Testis (tissue), 5 donors: ENCODE measurements at places on chromosomes 7 and 10. TPM values are rescaled to one million over a fixed set of nuclear protein-coding genes. Genes with fewer than 3 reads are reported as not detected.

PPA1 gene
- polyA plus RNA-seq: 143 TPM

PODXL gene
- 27.3 TPM for polyA plus RNA-seq

EPHB4 gene
- polyA plus RNA-seq: 30.5 TPM

KLF14 gene
- polyA plus RNA-seq: 1.7 TPM

CDC14C gene
- polyA plus RNA-seq: 14.2 TPM

GRCh38 chr7:23011222-23011924 lies 2.6 kb downstream of the HYCC1 start:
- H3K4me3 ChIP-seq: no peak overlapping the region
- H3K27ac ChIP-seq: no peak overlapping the region
- H3K27me3 ChIP-seq: no peaks in the 10 kb centered on the region
- peaks cover 9% of the 10 kb centered on the region for H3K4me1 ChIP-seq
- no peak for DNase-seq
- H3K36me3 ChIP-seq: no peaks in the 10 kb centered on the region

DNA sequence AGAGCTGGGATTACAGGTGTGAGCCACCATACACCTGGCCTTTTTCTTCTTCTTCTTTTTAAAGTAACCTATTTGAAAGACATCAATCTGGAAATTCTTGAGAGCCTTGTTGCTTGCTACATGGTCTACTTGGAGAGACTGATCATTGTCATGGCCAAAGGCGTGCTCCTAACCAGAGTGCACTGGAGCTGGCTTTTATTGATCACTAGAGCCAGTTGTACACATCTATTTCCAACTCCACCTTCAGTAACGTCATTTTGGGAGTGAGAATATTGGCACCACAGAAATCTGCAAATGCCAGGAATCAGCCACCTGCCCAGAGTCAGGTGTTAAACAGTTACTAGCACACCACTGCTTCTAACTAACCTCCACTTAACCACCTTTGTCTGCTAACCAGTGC lies 735.1 kb downstream of the TYW1 start:
- no peak overlapping the region for H3K27ac ChIP-seq
- H3K27me3 ChIP-seq: no peaks in the 10 kb centered on the region
- no peak overlapping the region for H3K4me3 ChIP-seq

GRCh38 chr7:98323597-98324322 lies 42.3 kb downstream of the BRI3 start:
- H3K4me3 ChIP-seq: no peak overlapping the region
- DNase-seq: no peak
- H3K36me3 ChIP-seq: no peaks in the 10 kb centered on the region
- no peak overlapping the region for H3K27ac ChIP-seq

GRCh38 chr7:75650062-75650461 lies 88.7 kb downstream of the HIP1 start:
- H3K27me3 ChIP-seq: no peaks in the 10 kb centered on the region
- peaks cover 5% of the 10 kb centered on the region for H3K4me1 ChIP-seq
- no peak overlapping the region for H3K4me3 ChIP-seq
- no peak overlapping the region for H3K27ac ChIP-seq

DNA sequence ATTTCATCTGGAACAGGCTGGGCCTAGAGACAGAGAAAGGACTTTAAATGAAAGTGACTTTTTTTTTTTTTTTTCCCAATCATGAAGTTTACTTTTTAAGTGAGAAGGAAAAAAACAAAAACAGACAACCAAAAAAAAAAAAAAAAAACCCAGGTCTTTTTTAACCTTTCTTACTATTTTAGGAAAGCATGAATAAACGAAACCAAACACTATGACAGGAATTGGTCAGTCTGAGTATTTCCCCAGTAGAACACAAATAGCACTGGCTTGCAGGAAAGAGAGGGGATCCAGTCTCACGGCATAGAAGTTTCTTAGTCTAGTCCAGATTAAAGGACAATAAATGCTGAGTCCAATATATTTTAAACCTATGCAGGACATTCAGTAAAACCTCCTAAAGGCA lies 180.5 kb upstream of the CCDC6 start:
- H3K27ac ChIP-seq: no peak overlapping the region
- no peak for DNase-seq
- H3K4me3 ChIP-seq: no peak overlapping the region
- H3K27me3 ChIP-seq: no peaks in the 10 kb centered on the region
- H3K4me1 ChIP-seq: no peaks in the 10 kb centered on the region

DNA sequence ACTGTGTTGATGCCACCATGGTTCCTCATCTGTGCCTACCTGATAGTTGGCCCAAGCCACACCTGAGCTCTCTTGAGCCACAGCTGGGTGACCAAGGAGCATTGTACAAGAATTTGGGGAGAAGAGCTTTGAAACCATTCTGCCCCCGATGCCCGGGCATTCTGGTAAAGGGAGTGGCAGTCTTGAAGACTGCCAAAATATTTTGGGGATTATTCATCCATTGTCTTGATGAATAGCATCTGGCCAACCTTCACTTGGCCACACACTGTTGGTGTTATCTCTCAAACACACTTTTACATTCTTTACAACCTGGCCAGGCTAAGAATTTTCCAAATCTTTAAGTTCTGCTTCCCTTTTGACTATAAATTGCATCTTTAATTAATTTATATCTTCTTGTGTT lies 113.1 kb upstream of the PCBD1 start:
- no peaks in the 10 kb centered on the region for H3K4me1 ChIP-seq
- no peaks in the 10 kb centered on the region for H3K36me3 ChIP-seq

DNA sequence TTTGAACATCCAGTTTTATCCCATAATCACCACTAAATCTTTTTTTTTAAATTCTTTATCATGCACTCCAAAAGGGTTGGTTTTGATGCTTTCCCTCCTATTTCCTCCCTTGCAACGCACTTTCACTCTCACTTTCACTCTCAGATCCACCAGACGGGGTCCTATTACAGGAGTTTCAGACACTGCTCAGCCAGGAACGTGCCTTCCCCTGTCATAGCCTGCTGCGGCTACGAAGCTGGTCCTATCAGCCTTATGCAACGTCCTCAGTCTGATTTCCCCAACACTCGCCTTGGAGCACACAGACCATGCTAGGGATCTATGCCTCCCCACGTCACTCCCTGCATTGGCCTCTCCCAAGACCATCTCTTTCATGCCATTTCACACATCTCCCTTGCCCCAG lies 23.4 kb downstream of the ZPBP start:
- no peaks in the 10 kb centered on the region for H3K36me3 ChIP-seq
- H3K27me3 ChIP-seq: no peaks in the 10 kb centered on the region
- DNase-seq: no peak
- H3K4me1 ChIP-seq: no peaks in the 10 kb centered on the region
- no peak overlapping the region for H3K27ac ChIP-seq
- peak overlapping the region; percentile 50 for H3K4me3 ChIP-seq

DNA sequence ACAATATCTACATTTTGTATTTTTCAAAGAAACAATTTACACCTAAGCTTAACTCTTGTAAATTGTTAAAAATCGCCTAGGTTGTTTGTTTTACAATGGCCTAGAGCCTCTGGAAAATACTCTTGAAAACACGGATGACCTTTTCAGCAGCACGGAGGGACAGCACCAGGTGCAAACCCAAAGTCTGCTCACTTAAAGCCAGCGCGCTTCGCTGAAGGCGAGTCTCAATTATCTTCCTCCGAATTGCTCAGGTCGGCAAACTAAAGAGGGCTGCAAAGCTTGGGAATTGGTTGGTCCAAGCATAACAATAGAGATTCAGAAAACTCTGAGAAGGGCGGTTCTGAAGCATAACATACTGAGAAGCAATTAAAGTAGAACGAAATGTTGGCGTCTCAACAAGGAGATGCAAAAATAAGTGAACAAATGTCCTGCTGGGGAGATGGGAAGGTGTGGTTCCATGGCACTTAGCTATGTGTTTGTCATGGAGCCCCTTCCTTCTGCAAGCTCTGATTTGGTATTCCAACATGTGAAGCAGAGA lies 139.9 kb upstream of the PITRM1 start:
- H3K27ac ChIP-seq: no peak overlapping the region
- DNase-seq: no peak
- no peaks in the 10 kb centered on the region for H3K27me3 ChIP-seq
- H3K4me1 ChIP-seq: no peaks in the 10 kb centered on the region
- H3K4me3 ChIP-seq: no peak overlapping the region

DNA sequence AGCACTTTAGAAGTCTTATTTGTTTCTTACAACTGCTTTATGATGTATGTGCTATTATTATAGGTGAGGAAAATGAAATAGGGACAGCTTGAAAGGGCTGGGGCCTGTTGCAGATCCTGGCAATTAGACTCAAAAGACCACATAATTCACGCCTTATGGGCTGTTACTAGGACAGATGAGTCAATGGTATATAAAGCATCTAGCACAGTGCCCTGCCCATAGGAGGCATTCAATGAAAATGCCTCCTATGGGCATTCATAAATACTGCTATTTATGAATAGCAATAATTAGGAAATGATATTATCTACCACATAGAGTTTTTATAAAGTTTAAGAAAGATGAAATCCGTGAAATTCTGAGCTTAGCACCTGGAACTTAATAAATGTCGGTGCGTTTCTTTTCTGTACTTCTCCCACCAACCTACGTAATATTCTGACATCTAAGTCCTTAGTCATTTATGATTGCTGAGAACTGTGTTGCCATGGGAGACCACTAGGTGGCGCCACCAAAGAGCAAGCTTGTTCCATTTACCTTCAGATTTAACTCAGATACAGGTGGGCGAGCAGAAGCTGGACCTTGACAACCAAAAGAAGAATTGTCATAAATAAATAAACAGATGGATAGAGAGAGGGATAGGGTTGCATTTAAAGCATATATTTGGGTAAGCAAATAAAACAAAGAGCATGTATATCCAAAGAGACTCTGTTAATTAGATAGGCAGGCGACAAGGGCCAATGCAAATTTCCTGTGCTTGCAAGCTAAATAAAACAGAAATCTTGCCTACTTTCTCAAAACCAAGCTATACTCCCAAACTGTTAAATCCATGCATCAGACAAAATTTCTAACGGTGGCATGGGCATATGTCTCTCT lies 699.9 kb downstream of the INHBA start:
- H3K4me3 ChIP-seq: no peak overlapping the region
- no peak overlapping the region for H3K27ac ChIP-seq
- no peaks in the 10 kb centered on the region for H3K4me1 ChIP-seq
- peak; percentile 82 for DNase-seq
- no peaks in the 10 kb centered on the region for H3K36me3 ChIP-seq
- H3K27me3 ChIP-seq: no peaks in the 10 kb centered on the region

DNA sequence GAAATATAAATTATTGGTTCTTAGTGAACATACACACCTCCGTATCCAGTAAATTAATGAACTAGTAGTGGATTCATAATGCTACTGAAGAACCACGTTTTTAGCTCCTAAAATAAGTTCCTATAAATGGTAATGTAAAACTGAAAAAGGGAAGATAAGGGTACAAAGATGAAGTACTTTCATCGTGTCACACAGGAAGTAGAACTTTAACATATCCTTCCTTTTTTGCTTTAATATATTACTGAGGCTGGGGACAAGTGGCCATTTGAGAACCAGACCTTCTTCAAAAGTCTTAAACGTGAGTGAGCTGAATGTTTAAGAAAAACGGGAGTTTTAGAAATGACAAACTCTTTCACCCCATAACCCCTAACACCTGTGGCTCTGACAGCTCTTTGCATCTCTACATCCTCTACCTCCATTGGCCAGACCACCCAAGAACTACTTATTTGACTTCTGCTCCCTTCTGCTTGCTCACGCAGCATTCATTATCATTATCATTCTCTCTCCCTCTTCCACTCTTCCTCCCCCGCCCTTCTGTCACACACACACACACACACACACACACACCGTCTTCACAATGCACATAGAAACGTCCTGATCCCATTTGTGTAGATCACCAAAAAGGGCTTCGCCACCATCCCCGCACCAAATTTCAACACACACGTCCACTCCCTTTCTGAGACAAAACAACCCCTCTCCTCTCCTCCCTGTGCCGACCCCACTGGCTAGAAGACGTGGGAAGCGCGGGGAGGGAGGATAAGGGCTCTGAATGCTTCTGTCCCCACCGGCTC lies 677 bp downstream of the SKAP2 start:
- peak overlapping the region; percentile 80 for H3K4me3 ChIP-seq
- peaks cover 2% of the 10 kb centered on the region for H3K4me1 ChIP-seq
- no peaks in the 10 kb centered on the region for H3K27me3 ChIP-seq
- no peak for DNase-seq
- H3K36me3 ChIP-seq: no peaks in the 10 kb centered on the region
